ENCODE measurements at places on chromosomes 2 and 18.

GRCh38 chr2:214987261-214987660 lies 151.2 kb downstream of the ABCA12 start:
- no peak for DNase-seq

- no peak for DNase-seq
These were observed 85.6 kb upstream of the SLC66A3 start for GRCh38 chr2:11069566-11070185.

DNA sequence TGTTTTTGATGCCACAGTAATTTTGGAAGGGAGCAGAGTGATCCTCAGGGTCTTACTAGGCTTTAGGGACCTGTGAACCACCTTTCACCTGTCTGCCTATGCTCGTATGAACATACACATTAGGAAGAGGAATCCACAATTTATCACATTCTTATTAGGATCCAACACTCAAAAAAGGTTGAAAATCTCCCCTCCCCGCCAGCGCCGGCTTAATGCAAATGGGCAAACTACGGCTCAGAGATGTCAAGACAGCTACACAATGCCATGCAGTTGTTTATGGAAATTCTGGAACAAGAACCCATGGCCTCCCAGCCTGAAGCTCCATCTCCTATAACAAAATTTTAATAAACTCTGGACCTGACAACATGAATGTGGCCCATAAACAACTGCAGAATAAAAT lies 375.9 kb upstream of the ACVR2A start:
- no peak for DNase-seq

- DNase-seq, result no peak
These were observed 168.4 kb downstream of the RND3 start for GRCh38 chr2:150319085-150319484.

GRCh38 chr2:179181002-179181401 lies 83.6 kb downstream of the SESTD1 start:
- DNase-seq, result no peak

All from RWPE2 (cell line).